NCI-H1105 treated with DMSO at 0.1 percent for 48 hours (cell line): ENCODE measurements at places on chromosomes 1 and 21.

- DNase-seq, result no peak
These were observed 149.0 kb downstream of the PEX14 start for GRCh38 chr1:10623686-10624145.

GRCh38 chr1:156581661-156582387, 2.3 kb downstream of the TTC24 start:
- no peak for DNase-seq

DNA sequence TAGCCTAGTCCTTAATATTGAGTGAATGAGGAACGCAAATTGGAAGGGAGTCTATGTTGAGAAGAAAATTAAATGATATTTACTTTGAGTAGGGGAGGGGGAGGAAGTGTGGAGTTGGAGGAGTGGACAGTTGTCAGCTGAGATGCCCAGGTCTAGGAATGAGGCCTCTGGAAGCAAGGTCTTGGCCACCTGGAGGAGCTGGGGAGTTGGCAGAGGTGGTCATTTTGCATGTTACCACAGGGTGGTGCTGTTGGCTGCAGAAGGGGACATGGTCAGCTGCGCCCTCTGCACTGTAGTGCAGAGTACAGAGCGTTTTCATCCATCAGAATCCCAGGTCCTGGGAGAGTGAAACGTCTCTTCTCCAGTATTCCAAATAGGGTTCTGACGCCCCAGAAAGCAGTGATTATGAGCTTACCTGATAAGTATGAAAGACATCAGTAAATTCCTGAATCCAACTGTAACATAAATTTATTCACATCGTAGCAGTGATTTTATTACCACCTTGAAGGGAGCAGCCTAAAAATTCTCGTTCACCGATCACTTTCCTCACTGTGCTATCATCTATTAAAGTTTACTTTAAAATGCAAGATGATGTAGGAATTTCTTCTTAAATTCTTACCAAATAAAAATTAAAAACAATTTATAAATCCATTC, 13.8 kb downstream of the PARK7 start:
- DNase-seq, result peak; percentile 45

DNA sequence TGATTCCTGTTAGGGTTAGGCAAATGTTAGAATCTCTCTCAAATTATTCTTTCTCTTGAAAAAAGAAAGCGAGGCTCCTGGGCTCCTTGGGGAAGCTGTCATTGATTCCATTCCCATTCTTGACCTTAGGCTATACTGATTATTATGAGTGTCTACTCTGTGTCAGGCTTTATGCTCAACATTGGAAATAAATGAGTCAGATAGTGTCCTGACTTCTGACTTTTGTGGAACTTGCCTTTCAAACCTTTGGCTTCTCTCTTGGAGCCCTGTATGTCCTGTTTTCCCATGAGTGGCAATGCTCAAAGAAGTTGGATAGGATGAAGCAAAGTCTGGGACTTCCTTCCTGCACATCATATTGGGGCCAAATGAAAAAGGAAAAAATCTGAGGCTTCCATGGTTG, 11.6 kb downstream of the AGO1 start:
- DNase-seq, result no peak
